ENCODE measurements at places on chromosomes 3 and 15.

DNA sequence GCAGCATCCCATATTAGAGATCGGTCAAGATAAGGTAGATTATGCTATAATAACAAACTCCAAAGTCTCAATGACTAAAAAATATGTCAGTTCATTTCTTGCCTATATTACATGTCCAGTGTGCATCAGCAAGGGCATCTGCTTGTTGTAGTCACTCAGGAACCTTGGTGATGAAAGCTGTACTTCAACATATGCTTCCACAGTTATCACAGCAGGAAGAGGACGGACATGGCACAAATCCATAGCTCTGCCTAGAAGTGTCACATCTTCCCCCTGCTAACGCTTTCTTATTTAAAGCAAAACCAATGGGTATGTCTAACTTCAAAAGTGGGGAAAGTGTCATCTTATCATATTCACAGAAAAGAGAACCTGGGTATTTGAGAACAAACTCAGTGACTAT lies 20.0 kb upstream of the PIAS1 start:
- no peak for DNase-seq

GRCh38 chr15:68213991-68214837 lies 9.1 kb upstream of the CALML4 start:
- no peak for DNase-seq

DNA sequence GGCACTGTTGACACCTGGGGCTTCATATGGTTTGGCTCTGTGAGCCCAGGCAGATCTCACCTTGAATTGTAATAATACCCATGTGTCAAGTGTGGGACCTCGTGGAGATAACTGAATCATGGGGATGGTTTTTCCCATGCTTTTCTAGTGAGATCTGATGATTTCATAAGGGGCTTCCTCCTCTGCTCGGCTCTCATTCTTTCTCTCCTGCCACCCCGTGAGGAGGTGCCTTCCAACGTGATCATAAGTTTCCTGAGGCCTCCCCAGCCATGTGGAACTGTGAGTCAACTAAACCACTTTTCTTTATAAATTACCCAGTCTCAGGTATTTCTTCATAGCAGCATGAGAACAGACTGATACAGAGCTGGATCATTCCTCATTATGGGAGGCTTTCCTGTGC lies 655.9 kb upstream of the ADAMTS9 start:
- no peak for DNase-seq

DNA sequence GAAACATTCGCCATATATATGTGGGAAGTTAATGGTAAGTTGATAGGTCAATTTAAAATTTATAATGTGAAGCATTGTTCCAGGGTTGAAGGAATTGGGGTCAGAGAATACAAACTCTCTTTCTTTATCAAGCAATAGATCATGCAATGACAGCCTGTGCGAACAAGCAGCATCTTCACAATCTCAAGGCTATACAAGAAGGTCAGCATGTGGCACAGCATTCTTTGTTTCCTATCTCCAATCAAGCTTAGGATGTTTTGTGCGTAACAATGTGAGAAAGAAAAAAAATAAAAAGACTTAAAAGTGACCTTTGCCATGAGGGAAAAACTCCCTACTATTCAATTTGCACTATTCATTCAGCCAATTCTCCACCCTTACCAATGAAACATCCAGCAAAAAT lies 288.1 kb upstream of the NECTIN3 start:
- DNase-seq, result no peak

- no peak for DNase-seq
Observed at GRCh38 chr3:57972531-57973111, 35.6 kb upstream of the FLNB start.

DNA sequence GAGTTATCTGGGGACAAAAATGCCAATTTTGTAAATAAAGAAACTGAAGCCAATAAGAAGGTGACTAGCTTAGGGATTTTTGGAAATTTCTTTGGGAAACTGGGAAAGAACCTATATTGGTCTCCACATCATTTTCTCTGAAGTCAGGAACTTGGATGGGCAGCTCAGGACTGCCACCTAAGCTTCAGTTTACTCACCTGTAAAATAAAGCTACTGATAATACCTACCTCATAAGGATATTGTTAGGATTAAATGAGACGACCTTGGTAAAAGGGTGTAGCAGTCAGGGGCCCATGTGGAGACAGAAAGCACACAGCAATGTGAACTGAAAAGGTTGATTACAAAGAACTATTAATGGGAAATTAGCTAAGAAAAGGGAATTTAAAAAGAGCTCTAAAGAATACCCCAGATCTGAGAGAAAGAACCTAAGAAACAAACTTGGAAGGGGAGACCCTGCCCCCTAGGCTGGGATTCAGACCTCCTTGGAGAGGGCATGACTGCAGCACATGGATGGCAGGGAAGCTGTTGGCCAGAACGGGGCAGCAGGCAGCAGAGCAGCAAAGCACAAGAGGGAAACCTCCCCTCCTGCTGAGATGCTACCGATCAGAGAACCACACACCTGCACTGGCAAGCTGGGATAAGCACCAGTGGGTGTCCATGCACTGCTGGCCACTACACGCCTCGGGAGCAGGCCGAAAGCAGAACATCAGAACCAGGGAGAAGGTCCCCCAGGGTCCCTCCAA lies 83.7 kb upstream of the THBS1 start:
- no peak for DNase-seq

- DNase-seq, result no peak
Observed at GRCh38 chr3:194642769-194643168, 9.6 kb upstream of the TMEM44 start.

- DNase-seq, result peak; percentile 9
Observed at GRCh38 chr3:148309390-148310035, 388.2 kb upstream of the AGTR1 start.

DNA sequence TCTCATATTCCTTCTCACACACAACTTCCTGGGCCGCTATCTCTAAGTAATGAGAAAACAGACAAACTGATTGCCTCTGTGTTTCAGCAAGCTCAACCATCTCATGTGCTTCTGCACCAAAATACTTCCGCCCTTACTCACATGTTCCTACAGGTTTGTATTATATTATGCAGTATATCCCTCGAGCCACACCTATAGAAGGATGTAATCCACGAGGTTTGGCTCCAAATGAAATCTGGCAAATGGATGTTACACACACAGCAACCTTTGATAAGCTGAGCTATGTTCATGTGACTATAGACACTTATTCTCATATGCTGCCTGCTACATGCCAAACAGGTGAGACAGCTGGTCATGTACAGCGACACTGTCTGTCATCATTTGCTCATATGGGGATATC lies 22.6 kb downstream of the CCRL2 start:
- DNase-seq, result no peak

DNA sequence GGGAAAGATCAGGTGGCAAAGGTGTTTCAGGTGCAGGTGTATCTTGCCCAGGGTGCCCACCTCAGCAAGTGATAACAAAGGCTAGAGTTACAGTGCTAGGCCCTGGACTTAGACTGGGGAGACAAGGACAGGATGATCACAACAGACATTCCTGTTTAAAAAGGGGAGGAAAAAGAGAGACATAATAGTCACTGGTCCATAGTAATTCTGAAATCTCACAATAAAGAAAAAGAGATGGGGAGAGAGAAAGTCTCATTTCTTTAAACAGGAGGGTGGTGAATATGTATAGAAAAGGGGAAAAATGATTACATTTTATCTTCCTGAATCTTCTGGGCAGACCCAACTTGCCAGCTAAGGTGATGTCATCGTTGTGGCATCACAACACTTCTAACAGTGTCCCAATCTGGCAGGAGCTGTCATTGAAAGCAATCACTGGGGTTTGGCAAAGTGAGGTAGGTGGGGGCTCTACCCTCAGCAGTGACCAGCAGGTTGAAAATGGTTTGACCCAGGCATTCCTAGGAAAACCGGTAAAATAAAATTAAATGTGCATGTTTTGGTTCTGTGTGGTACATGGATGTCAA lies 99.5 kb downstream of the ZNF621 start:
- no peak for DNase-seq

- peak; percentile 42 for DNase-seq
Observed at GRCh38 chr3:149085828-149086231, 503 bp downstream of the HLTF start.

GRCh38 chr3:42502429-42503250 lies at the start of gene VIPR1:
Gene VIPR1, plus strand, starts transcription at chr3:42502643. Its CDS starts 93 bp downstream, at chr3:42502736.
- peak; percentile 63 for DNase-seq

- DNase-seq, result no peak
Observed at GRCh38 chr3:173983343-173983742, 585.8 kb downstream of the NLGN1 start.

GRCh38 chr3:157398598-157398997 lies 38.1 kb upstream of the PTX3 start:
- DNase-seq, result no peak

GRCh38 chr3:129051871-129052340 lies 8.7 kb upstream of the GP9 start:
- no peak for DNase-seq

- DNase-seq, result no peak
Observed at GRCh38 chr15:68732451-68732850, 88.2 kb downstream of the ANP32A start.

DNA sequence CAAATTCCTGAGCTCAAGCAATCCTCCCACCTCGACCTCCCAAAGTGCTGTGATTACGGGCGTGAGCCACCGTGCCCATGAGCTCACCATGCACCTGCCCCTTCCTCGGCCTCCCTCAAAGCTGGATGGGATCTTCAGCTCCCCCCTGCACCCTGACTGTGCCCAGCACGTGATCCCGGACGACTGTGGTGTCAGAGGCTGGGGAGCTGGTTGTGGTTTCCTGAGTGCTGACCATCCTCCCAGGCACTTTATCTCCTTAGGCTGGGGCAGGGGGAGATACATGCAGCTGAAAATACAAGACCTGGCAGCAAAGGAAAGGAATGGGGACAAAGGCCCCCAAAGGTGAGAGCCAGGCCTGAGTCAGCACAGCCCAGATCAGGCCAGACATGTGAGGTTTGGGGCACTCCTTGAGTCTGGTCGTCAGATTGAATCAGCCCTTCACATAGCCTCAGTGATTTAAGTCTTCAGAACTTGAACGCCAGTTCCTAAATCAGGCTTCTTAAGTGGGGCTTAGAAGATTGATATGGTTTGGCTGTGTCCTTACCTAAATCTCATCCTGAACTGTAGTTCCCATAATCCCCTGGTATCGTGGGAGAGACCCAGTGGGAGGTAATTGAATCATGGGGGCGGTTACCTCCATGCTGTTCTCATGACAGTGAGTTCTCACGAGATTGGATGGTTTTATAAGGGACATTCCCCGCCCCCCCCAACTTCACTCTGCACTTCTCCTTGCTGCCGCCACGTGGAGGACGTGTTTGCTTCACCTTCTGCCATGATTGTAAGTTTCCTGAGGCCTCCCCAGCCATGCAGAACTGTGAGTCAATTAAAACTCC lies 35.8 kb downstream of the PRKCD start:
- no peak for DNase-seq

DNA sequence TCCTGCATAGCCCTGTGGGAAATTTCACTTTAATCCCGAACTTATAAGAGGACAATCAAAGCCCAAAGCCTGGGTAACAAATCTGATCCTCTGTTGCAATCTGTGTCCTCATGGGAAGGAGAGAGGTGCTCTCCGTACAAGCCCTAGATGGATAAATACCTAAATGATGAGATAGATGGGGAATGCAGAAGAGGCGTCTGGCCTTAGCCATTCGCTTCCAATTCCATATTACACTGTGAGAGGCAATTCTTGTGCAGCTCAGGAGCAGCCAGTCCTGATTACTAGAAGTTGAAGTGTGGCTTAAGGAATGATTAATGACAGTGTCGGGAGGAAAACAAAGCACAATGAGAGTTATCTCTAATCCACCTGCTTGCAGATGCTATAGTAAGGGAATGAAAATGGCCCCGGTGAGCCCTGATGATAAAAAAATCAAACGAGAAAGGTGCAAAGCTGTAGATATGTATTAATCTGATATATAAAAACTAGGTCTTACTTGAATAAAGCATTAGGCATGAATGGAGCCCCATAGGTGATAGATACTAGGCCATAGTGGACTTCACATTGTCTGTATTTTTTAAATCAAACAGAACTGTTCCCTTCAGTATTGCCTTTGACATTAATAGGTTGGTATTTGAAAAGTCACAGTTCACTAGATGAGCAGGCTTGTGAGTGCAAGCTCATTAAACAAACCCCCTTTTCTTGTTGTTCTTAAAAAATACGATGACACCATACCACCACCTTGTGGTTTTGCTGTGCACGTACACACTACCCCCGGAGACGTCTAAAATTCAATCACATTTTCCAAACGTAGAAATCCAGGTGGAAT lies 54.2 kb upstream of the TMCO5A start:
- DNase-seq, result no peak

DNA sequence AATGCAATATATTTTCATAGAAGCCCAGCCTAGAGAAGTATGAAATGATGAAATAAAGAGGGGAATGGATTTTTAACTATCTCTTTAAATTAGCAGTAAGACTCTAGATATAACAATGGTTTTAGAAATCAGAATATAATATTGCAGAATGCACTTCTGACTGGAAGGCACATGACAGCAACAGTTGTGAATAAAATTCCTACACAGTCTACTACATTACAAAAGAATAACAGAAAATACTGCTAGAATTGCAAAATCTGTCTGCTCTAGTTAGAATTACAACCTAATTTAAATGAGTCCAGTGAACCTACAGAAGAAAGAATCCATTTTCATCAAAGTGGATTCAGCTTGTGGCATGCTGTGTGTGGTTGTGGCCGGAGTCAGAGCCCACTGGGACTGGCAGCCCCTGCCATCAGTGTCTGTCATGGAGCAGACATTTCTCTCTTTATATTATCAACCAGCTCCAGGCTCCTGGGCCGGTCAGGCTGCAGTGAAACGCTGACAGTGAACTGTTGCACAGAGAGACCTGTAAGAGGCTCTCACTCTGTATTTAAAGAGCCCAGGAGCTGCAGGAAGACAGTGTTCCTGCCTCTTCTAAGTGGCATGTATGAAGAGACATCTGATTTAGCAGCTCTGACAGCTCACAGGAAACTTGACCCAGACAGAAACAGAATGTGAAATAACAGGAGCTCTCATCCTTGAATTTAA lies 1523.8 kb upstream of the CADM2 start:
- DNase-seq, result no peak

GRCh38 chr3:132593947-132594323 lies 3.1 kb upstream of the ACKR4 start:
- DNase-seq, result peak; percentile 55

DNA sequence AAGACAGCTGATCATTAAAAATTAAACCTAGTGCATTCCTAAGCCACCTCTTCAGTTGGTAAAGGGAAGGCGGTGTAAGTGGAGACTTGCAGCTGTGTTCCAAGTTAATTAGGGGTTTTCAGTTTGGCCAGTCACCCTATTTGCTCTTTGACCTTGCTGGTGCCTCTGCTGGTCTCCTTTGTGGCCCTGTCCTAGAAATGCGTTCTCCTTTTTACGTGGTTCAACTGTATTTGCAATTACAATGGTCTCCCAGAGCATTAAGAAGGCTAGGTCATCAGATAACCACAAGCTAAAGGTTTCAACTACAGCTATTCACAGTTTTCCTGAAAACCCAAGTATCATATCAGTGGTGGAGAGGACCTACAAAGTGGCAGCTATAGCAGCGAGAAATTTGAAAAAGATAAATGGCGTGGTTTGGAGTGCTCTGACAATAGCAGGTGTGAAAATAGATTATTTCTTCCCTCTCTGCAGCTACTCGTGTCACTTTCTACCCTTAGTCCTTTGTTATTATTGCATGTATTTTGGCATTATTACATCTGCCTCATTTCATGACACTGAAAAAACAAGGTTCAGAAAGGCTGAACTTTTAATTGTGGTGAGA lies 203.5 kb upstream of the TBC1D5 start:
- no peak for DNase-seq

Data from hepatic stellate cell (primary cell).